ENCODE measurements at places on chromosomes 6 and 20. TPM values are rescaled to one million over a fixed set of nuclear protein-coding genes. Genes with fewer than 3 reads are reported as not detected.

The HUS1B gene
- polyA plus RNA-seq, result 1.4 TPM

The SIM1 gene
- polyA plus RNA-seq, result not detected

The PTK7 gene
- polyA plus RNA-seq, result 0.31 TPM

The EGFL8 gene
- 0.30 TPM for polyA plus RNA-seq

The HLA-DRB5 gene
- 0.20 TPM for polyA plus RNA-seq

The RSPH9 gene
- polyA plus RNA-seq, result 1.1 TPM

The KHDRBS2 gene
- not detected for polyA plus RNA-seq

The ZNF311 gene
- 0.47 TPM for polyA plus RNA-seq

The FOXF2 gene
- not detected for polyA plus RNA-seq

The WFDC2 gene
- polyA plus RNA-seq, result not detected

The JPH2 gene
- not detected for polyA plus RNA-seq

The MAD2L1BP gene
- polyA plus RNA-seq, result 14.9 TPM

The LRRC73 gene
- not detected for polyA plus RNA-seq

The PRDM1 gene
- polyA plus RNA-seq, result 5.6 TPM

The PAX1 gene
- not detected for polyA plus RNA-seq

The GABRR2 gene
- polyA plus RNA-seq, result not detected

All from naive thymus-derived CD4-positive, alpha-beta T cell (primary cell).